ENCODE measurements at places on chromosomes 4 and X.

DNA sequence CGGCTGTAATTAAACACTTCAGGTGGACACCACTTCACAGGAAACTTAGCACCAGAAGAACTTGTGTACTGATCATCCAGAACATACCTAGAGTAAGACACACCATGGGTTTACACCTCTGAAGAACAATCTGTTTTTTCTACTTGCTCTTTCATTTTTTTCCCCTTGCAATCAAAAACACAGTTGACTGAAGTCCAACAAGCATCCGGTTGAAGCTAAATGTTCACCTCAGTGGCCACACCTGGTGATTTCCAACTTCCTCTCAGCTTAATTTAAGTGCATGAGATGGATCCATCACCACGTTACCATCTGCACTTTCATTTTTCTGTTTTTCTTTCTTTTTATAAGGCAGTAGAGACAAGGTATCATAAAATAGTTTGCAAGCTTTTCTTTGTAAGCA, 4.9 kb upstream of the TXK start:
- no peak for DNase-seq

DNA sequence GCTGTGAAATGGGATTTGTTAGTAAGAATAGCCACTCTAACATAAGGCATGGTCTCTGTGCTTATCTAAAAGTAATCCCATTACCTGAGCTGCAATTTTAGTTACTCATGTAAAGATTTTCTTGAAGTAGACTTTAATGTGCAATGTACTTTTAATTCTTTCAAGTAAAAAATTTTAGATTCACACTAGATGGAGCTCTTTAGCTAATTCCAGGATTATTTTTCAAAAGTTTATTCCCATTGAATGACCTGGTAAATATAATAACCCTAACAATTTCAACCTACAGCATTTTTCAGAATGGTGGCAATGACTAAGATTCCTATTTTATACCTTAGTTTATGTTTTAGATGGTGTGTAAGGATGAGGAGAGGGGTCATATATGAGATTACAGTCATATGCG, 18.1 kb downstream of the USP38 start:
- no peak for DNase-seq

DNA sequence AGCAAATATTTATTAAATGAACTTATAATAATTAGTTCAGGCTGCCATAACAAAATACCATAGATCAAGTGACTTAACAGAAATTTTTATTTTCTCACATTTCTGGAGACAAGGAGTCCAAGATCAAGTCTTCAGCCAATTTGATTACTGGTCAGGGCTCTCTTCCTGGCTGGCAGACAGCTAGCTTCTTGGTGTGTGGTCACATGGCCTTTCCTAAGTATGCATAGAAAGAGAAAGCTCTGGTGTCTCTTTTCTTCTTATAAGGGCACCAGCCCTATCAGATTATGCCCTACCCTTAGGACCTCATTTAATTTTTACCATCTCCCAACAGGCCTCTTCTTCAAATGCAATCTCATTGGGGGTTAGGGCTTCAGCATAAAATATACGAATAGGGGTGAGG, 438.5 kb upstream of the INTU start:
- no peak for DNase-seq

GRCh38 chrX:133880032-133880443, 105.4 kb downstream of the GPC3 start:
- no peak for DNase-seq

DNA sequence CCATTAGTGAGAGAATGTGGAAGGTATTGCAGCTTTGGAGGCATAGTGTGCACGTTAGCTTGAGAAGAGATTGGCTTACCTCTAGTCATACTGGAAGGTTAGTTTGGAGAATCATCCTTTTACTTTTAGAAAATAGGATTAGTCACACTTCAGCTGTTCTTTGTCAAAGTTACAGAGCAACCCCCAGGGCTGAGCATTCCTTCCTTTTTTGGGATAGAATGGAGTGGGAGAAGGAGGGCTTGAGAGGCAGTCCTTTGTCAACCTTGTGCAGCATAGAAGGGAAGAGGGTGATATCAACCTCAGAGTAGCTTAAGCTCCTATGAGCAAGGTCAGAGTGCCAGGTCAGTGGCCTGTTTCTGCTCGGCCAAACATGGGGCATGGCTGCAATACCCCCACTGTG, 8.6 kb upstream of the MBNL3 start:
- no peak for DNase-seq

GRCh38 chr4:24963277-24963676, 50.4 kb upstream of the CCDC149 start:
- DNase-seq, result no peak

- no peak for DNase-seq
Measured at GRCh38 chr4:139814323-139815015, 148.8 kb downstream of the MGST2 start.

GRCh38 chrX:1246816-1247215, 21.8 kb upstream of the CSF2RA start:
- DNase-seq, result peak; percentile 90

DNA sequence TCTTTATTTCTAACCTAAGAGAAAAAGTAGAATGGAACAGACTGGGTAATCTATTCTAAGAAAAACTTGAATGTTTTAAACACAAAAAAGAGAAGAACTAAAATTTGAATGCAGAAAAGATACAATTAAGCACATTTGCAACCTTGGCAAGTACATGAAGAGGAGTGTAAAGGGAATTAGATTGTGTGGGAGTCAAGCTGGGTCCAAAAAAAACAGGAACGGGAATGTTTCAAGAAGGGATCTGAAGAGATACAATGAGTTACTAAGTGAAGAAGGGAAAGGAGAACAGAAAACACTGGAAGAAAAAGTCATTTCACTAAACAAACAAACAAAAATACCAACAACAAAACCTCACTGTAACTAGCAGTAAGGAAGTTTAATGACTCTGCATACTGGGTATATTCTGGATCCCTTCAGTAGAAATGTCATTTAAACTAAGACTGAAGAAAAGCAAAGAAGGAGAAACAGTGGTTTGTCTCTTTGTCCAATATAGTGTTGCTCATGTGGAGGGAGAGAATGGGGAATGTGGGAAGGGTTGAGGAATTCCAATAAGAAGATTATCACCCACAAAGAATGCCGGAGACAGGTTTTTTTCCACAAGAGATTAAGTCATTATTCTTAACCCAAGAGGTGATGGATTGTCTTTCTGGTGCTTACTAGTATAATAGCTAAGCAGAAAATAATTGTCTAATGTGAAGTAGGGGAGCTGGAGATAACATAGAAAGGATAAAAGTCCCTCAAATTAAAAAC, 50.4 kb upstream of the PTPN13 start:
- no peak for DNase-seq

DNA sequence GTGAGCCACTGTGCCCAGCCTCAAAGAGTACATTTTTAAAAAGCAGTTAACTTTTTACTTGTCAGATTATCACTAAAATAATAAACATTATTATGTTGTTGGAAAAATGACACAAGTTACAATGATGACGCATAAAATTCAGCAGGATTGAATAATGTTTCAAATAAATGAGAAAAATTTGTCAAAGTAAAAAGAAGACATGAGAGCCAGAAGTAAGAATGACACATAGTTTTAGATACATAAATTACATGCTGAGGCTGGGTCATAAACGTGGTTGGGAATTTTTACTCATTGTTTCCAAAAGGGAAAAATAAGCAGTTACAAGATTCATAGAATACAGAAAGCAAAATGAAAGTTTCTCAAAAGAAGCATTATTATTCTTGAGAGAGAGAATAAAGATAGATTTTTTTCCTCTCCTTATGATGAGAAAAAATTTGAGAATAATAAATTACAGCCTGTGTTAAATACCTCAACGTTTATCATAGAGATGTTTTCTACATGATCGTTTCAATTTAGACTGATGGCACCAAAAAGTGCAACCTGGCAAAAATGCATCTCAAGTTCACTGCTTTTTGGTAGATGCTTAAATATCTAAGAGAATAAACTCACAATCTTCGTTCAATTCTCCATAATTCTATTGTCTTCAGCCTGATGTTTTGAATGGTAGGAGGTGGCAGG, 40.4 kb downstream of the GUCY1B1 start:
- no peak for DNase-seq

GRCh38 chrX:141341341-141341740, 99.0 kb upstream of the SPANXC start:
- DNase-seq, result peak; percentile 48

DNA sequence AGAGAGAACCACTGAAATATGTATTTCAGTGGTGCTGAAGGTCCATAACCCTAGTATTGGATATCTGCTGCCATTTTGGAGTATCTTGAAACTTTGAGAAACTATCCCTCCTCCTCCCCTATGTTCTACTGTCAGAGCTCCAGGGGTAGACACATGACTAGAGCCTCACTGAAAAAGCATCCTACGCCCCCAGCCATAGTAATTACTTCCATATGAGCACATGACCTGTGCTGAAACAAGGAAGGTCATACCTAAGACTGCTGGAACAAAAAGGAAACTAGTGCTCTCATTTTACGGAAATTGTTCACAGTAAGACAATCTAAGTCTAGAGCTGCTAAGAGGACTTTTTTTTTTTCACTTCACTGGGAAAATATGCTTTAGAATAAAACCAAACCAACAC, 42.0 kb upstream of the MAPK10 start:
- DNase-seq, result no peak

GRCh38 chr4:39770005-39770404, 72.1 kb downstream of the UBE2K start:
- no peak for DNase-seq

DNA sequence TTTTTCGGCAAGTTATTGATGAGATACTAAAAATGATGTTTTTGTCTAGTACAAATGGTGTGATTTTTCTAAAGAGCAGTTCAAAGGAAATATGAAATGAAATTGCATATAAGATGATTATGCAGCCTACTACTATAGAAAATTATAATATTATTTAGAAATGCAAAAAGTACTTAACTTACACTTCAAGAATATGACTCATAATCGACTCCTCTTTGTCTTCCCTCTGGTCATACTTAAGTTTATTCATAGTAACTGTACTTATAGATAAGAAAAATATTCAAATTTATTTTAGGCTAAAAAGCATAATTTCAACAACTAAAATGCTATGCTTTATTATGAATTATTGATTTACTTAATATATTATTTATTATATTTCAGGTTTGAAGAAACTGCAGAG, 33.2 kb downstream of the CEP44 start:
- no peak for DNase-seq

DNA sequence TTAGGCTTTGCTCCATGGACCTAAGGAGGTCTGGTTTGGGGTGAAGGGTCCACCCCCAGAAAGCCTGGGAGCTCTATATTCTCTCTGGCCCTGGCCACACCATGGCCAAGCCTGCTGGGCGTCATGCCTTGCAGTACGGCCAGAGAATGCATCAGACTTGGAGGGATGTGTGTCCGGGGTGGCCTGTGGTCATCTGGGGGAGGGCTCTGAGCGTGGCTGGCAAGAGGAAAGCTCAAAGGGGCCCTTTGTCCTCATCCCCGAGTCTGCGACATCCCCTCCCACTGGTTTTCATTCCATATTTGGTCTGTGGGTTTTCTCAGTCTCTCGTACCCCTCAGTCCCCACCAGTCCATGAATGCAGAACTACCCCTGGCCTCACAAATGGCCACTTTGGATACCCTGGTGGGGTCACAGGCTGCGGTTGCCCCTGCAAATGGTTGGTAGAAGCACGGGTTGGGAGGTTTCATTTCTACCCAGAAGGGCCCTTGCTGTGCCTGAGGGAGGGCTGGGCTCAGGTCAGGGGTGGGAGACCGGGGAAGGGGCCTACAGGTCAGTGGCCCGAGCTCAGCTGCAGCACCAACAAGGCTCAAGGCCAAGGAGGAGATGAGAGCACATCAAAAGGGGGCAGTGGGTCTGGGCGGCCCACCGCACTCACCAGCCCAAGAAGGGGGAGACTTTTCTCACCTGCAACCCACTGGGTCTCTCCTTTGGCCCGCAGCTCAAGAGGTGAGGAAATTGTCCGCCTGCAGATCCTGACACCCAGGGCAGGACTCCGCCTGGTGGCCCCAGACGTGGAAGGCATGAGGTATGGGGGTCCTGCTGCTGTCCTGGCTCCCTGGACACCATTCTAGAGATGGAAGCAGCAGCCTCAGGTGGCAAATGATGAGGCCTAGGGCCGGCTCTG, 30.2 kb downstream of the ZNF185 start:
- DNase-seq, result no peak

DNA sequence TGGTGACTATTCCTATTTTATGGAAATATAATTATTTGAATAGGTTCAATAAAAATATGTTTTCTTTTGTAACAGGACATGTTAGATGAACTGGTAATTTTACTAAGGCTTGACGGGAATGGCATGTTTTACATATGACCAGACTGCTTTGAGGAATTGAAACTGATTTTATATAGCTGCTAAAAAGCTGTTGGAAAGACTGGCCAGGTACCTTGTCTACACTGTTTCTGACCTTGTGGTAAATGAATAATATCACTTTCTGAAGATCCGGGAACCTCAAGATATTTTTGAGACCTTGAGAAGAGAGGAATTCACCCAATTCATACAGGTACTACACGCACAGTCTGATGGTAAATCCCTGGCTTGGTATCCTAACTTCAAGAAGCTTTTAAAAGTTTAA, 42.1 kb upstream of the USP46 start:
- DNase-seq, result no peak

DNA sequence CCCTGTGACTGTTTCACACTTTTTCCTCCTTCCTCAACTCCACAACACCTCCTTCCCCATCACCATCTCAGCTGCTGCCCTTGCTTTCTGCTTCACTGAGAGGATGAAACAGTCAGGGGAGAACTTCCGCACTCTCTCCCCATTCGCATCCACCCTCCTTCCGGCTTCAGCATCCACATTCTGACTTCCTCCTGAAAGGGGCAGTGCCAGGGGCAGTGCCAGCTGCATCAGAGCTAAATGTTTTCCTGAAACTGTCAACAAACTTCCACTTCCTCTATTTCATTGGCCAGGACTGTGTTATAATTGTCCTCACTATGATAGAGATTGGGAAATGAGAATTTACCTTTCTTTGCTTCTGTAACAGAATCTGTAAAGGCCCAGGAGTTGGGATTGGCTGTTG, 18.2 kb upstream of the RASL11B start:
- DNase-seq, result peak; percentile 74

- no peak for DNase-seq
Measured at GRCh38 chr4:120132935-120133334, 66.3 kb upstream of the MAD2L1 start.

GRCh38 chr4:113325876-113326615, 276.6 kb downstream of the ANK2 start:
- DNase-seq, result no peak

DNA sequence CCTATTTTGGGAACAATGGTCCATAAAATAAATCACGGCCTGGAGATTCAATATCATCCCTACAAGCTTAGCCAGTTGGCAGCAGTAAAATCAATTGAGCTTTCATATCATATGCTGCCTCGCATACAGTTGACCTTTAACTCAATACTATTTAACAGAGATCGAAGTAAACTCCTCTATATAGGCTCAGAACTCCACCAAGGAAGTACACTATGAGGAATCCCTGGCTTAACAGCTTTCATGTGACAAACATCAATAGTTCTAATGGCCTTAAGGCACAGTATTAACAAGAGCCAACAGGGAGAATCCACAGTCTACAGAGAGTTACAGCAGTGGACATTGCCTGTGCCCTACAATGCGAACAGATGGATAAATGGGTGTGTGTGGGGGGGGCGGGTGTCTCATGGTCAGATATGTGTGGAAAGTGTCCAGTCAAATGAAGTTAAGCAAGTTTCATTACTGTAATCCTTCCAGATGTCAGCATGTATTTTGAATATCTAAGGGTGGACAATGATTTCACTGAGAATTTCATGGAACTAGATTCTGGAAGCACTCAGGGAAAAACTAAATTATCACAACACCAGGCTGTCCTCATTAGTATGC, 98.2 kb upstream of the FAM9B start:
- no peak for DNase-seq
